ENCODE measurements at places on chromosomes 3 and 15.

GRCh38 chr3:178480795-178481194 is 55.4 kb upstream of the KCNMB2 start:
- no peak for DNase-seq

DNA sequence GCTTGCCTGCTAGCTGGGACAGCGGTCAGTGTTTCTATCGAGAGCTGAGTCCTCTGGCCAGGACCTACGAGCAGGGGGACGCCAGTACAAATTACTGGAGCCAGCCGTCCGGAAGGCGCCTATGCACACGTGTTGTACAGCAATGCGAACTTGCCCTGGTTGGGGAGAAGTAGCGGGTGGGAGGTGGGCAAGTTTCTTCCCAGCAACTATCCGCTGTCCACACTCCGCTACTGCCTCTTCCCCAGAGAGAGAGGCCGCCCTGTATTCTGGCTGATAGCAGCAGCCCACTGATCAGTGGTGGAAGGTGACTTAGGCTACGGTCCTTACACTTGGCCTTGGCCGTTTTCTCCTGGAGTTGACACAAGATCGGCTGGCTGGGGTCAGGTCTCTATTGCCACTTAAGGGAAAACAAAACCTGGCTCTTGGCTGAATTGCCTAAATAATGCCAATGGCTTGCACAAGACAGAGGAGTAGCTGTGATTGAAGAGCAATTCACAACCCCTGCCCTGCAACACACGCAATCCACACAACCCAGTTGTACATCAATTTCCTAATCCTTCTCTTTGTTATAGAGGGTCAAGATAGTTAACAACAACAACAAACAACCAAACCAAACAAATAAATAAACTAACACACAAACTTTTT is 12.8 kb upstream of the SHC4 start:
- no peak for DNase-seq

DNA sequence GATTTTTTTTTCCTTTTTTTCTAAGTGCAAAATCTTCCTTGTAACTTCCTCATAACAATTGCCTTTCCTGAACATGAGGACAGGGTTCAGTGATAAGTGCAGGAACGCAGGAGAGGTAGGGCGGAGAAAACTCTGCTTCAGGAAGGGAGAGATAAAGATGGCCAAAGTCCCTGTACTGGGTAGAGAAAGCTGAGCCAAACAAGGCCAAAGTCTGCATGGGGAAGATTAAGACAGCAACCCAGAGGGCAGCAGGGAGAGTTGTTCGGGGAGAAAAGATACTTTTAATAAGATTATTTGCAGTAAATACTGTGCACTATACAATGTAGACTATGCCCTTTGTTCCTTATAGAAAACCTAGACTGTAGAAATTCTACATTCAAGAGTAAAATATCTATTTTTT is 55.4 kb upstream of the LRRFIP2 start:
- no peak for DNase-seq

GRCh38 chr3:155035553-155035952 is 44.6 kb upstream of the MME start:
- no peak for DNase-seq

DNA sequence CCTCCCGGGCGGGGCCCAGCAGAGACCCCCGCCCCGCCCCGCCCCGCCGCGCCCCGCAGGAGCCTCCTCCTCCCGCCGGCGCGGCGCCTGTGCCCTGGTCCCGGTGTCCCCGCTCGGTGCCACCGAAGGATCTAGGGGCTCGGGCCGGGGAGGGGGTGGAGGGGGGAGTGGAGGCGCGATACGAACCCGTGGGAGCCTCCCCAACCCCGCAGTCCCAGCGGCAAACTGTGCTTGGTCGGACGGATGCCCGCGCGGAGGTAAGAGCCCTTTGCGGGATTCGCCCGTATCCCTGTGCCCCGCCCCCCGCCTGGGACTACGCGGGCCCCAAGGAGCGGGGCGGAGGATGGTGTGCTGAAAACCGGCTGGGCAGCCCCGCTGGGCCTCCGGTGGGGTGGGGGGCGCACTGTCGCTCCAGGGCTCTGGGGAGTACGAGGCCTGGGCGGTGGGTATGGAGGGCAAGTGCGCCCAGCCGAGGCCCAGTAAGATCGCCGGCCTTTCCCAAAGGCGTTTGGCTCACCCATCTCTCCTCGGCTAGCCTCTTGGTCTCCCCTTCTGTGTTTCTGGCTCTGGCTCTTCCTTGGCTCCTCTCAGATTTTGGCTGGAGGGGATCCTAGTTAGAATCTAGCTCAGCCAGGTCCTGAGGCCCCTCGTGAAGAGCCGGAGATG is 65.6 kb upstream of the POLG start:
- no peak for DNase-seq

DNA sequence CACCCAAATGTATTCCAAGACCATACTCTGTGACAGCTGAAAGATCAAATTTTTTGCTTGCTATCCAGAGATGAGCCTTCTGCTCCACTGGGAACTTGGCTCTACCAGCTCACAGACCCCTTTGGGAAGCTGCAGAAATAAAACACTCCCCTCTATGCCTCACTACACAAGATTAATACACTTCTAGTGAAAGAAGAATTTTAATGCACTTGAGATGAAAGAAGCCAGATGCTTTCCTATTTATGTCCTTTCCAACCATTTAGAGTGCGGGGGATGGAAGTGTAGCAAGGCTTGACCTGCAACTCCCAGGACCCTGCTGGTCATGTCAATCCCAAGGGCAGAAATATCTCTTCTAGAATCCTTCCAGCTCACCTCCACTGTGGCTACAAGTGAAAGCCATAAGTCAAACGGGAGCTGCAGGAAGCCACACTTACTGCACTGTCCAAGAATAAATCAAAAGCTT is 34.7 kb downstream of the ANXA2 start:
- no peak for DNase-seq

GRCh38 chr3:52250122-52250521 is 4.6 kb downstream of the PPM1M start:
- no peak for DNase-seq

Data from CD4-positive, alpha-beta T cell treated with Interleukin-21 for 1 hour (primary cell).